Fibroblast of skin of back (primary cell): ENCODE measurements at places on chromosomes 11 and 22.

- no peak for DNase-seq
These were observed 397.7 kb downstream of the TBC1D22A start for GRCh38 chr22:47160141-47160541.

- peak; percentile 39 for DNase-seq
These were observed 39.2 kb upstream of the SLC36A4 start for GRCh38 chr11:93236741-93237675.

GRCh38 chr11:1887451-1888346 is 4.0 kb downstream of the PRR33 start:
- DNase-seq: no peak

DNA sequence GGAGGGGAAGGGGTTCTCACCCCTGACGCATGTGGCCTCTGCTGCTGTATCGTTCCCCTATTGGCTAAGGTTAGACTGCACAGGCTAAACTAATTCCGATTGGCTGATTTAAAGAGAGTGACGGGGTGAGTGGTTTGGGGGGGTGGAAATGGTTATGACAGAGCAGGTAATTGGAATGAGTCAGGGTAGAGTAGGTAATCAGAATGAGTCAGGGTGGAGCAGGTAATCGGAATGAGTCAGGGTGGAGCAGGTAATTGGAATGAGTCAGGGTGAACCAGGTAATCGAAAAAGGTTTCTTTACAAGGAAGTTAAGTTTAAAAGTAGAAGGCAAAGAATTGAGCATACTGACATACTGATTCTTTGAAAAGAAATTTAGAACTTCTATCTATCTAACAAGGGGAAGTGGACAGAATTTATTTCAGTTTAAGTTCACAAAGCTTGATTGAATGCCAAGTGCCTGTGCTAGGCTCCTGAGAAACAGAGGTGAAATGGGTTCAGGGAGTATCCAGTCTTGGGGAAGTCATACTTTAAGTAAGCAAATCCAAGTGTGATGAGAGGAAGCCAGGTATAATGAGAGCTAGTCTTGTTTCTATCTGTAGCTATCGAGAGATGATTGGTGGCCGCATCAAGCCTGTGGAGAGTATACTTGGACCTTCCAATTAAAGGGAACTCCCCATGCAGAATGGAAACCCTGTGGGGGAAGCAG is 58.0 kb downstream of the C11orf91 start:
- DNase-seq: no peak

GRCh38 chr11:107783121-107783520 is 71.3 kb upstream of the SLN start:
- peak; percentile 26 for DNase-seq

GRCh38 chr11:59219836-59220235 is 7.1 kb upstream of the MPEG1 start:
- DNase-seq: no peak

GRCh38 chr11:119615003-119615881 is 113.8 kb downstream of the NECTIN1 start:
- peak; percentile 80 for DNase-seq

DNA sequence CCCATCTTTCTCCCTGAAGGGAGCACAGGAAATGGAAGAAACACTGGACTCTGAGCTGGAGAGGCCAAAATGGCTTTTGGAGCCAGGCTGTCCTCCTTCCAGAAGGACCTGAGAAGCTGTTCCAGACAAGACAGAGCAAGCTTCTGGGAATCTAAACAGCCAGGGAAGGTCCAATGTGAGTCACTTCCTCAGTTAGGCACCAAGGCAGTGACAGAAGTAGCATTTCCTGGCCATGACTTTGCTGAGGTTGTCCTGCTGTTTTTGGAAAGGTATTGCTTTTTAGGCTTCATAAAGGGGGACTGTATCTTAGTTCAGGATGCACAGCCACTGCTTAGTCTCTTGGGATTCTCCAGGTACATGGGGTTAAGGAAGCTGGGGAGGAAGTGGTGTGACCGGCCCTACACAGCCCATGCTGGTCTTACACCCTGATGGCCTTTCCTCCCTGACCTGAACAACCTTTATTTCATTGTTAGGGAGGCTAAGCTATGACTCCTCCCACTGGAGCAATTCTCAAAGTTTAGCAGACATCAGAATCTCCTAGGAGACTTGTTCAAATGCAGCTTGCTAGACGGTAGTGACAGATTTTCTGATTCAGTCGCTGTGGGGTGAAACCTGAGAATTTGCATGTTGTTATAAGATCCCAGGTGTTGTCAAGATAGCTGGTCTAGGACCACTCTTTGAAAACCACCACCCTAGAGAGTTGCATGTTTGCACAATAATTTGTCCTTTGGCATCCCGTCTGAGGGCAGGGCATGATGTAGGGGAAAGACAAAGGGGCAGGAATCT is 6.8 kb upstream of the INSC start:
- DNase-seq: peak; percentile 78

DNA sequence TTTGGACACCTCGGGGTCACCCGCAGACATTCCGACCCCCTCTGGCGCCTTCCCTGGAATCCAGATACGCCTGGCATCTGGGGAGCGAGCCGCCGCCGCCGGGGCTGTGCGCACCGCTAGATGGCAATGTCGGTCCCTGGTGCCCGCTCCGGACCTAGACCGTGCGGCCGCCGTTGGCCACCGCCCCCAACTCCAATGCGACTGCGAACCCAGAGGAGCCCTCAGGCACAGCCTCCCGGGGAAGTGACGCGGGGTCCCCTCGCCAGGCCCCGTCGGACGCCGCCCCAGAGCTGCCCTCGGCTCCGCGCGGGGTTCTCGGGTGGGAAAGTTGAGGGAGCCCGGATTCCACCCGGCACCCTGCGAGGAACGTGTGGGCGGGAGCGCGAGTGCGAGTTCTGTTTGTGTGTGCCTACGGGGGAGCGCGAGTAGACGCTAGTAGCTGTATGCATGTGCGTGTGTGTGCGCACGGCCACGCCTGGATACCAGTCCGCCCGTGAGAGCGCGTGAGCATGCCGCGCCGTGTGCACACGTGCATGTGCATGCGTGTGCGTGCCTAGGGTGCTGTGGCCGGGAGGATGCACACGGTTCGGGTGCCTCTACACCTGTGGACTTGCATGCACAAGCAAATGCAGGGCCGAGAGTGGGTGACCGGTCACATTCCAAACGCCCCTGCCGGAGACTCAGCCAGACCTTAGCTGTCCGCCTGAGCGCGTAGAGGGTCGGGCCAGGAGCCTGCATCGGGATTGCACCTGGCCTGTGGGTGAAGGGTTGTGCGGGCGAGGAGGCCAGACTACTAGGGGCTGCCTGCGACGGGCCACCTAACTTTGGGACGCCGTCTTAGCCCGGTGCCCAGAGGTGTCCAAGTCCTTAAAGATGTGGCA is 1.9 kb downstream of the CHRM4 start:
- peak; percentile 61 for DNase-seq

DNA sequence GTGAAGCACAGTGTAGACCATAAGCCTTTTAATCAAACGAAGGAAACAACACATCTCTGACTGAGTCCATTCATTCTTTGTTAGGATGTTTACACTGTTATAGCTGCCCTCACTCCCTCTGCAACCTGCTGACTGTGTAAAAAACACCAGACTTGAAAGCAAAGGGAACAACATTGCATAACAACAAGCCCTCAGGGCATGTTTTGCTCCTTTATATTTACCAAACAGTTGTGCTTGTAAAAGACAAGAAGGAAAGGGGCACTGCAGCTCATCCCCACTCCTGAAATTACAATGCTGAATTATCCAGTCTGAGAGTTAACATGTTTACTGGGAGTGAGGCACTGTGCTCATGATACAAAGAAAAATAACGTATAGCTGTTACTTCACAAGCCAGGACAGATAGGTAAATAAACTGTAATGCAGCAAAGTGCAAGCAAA is 46.4 kb downstream of the RAB30 start:
- no peak for DNase-seq

DNA sequence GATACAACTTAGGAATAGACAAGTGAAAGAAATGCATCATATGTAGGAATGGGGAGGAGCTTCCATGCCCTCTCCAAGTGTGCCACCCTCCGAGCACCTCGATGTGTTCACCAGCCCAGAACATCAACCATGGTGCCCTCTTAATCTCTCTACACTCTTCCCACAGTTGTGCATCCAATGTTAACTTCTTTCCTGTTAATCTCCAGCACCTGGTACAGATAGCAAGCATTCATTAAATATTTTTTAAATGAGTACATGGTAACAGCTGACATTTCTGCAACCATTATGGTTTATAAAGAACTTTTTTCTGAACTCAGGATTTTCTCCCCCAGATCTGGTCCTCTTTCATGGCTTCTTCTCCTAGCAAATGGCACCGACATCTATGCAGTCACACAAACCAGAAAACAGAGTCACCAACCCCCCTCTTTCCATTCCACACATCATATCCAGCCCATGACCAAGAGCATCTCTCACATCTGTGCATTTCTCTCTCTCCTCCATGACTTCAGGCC is 118.1 kb upstream of the CLPB start:
- no peak for DNase-seq

DNA sequence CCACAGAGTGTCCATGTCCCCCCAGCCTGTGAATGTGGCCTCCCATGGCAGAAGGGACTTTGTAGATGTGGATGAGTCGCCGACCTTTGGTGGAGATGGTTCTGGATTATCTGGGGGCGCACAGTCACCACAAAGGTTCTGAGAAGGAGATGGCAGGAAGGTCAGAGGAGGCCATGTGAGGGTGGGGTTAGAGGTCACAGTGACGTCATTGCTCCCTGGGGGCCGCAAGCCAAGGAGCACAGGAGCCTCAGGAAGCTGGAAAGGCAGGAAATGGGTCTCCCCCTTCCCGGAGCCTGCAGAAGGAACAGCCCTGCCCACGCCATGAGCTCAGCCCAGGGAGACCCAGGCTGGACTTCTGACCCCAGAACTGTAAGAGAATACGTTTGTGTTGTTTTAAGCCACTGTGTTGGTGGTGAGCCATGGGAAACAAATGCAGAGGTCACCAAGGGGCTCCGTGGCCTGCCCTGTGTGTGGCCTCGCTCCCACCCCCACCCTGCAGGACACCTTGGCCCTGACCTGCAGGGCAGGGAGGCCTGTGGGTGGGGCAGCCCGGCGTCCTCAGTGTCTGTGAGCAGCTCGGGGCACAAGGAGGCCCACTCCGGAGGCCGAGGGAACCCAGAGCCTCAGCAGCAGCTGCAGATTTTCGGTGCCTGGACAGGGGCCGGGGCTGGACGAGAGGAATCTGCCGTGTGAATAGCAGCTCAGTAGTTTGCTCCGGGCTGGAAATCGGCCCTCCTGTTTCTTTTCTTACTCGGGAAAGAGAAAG is 32.1 kb downstream of the GRAMD4 start:
- peak; percentile 7 for DNase-seq

DNA sequence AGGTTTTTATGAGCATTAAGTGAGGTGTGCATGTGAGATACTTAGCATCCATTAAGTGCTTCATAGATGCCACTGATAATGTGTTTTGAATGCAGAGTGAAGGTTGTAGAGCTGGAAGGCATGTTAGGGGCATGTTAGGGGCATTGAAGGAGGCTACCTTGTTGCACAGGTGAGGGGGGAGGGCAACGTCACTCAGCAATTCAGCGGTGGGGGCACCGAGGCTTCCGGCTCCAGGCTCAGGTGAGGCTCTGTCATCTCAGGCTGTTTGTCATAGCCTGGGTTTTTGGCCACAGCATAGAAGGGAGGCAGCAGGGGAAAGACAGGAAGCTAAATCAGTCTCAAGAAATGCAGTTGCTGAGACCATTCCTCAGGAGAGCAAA is 299.0 kb downstream of the NTM start:
- no peak for DNase-seq

DNA sequence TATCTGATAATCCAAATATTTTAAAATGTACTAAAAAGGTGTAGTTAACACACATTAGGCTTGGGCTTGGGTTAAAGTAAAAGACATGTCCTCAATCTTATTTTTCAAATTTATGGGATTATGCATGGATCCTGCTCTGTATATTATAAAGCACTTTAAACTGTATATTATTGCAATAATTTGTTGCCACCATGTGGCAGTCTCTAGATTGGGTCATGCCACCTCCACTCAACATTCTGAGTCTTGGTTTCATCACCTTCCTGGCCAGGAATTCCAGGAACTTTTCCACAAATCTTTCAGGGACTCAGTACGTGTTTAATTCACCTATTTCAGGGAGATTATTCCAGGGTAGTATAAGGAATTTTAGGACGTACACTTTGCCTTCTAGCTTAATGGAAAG is 695.5 kb downstream of the FAM181B start:
- DNase-seq: peak; percentile 6

- no peak for DNase-seq
These were observed 71.6 kb downstream of the PRMT3 start for GRCh38 chr11:20458905-20459632.

GRCh38 chr11:75642402-75643113 is 26.3 kb downstream of the MAP6 start:
- DNase-seq: no peak

GRCh38 chr22:50257451-50258360 is 3.8 kb downstream of the MAPK12 start:
- DNase-seq: no peak

DNA sequence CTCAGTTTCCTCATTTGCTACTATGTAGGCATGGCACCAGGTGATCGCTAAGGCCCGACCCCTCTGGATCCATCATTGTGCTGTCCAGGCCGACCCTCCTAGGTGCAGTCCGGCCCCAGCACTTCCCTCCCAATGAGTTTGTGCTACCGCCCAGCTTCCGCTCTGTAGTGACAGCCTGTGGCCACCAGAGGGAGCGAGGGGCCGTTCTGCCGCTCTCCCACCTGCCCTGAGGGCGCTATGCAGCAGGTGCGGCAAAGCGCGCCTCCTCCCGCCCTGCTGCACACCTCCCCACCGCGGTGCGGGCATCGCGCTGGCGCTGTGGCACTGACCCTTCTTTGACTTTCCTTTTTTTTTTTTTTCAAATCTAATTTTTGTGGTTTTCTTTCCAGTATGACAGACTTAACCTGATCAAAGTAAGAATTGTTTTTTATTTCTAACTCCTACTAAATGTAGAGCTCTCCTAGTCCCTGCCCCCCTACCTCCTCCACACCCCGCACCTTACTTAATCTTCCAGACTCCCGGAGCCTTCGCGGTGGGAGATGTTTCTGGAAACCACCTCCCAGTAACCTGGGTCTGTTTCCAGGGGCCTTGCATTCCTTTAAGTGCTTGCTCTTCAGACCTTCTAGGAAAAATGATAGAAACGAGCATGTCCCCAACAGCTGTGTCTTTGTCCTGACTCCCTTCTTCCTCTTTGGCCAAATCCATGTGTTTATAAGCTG is 73.7 kb downstream of the SCN3B start:
- peak; percentile 32 for DNase-seq
